CD4-positive, alpha-beta T cell treated with Interferon alpha-2 for 1 hour (primary cell): ENCODE measurements at places on chromosomes 1 and 21.

- no peak for DNase-seq
Observed at GRCh38 chr1:87980494-87980893, 651.8 kb downstream of the LMO4 start.

GRCh38 chr1:153805042-153805745 is 30.0 kb downstream of the SLC27A3 start:
- DNase-seq, result peak; percentile 87

DNA sequence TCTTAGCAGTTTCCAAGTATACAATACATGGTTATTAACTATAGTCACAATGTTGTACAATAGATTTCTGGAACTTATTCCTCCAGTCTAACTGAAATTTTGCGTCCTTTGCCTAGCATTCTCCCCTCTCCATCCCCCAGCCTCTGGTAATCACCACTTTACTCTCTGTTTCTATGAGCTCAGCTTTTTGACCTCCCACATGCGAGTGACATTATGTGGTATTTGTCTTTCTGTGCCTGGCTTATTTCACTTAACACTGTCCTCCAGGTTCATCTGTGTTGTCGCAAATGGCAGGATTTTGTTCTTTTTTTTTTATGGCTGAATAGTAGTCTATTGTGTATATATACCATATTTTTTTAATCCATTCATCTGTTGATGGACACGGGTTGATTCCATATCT is 43.9 kb upstream of the CD101 start:
- DNase-seq, result no peak

DNA sequence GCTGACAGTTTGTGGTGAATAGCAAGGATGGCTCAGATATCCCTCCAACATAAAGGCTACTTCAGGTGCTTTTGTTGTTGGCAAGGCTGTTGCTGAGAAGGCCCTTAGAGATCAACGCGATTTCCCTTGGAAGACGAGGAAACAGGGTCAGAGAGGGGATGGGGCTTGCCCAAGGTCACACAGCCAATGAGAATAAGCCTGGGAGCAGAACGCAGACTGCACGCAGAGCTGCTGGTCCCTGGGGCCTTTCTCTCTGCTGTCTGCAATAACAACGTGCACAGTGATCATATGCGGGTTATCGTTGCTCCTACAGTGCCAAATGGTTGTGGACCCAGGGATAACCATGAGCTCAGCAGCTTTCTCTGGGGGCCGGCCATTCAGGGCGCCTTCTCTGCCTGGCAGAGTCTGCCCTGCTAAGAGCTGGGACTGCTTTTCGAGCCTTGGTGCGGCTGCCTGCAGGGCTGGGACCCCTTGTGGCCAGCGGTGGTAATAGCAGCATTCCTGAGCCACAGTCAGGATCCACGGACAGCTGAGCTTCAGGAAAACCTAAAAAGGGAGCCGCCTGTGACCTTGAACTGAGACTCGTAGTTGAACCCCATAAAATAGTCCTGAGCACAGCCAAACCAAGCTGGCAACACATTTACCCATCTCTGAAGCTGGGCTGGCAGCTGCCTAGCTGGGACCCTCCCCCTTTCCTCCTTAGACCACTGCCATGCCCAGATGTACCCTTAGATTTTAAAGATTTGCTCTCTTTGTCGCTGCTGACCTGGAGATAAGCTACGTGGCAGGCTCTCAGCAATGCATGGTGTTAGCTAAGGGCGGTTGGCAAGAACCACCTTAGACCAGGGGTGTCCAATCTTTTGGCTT is 39.8 kb downstream of the HTR6 start:
- DNase-seq, result peak; percentile 69

GRCh38 chr1:199858856-199859255 is 168.7 kb upstream of the NR5A2 start:
- DNase-seq, result no peak

GRCh38 chr1:30748098-30748698 is 9.4 kb downstream of the LAPTM5 start:
- no peak for DNase-seq
